ENCODE measurements at places on chromosomes 6 and 20. TPM values are rescaled to one million over a fixed set of nuclear protein-coding genes. Genes with fewer than 3 reads are reported as not detected.
A peak's percentile ranks its signal among the peaks of the same experiment; 100 is the strongest.

GRCh38 chr6:121223212-121223611 is 111.1 kb downstream of the TBC1D32 start:
- peaks cover 5% of the 10 kb centered on the region for H3K4me1 ChIP-seq
- no peak overlapping the region for H3K4me3 ChIP-seq
- no peak overlapping the region for H3K27ac ChIP-seq
- H3K27me3 ChIP-seq = no peaks in the 10 kb centered on the region

DNA sequence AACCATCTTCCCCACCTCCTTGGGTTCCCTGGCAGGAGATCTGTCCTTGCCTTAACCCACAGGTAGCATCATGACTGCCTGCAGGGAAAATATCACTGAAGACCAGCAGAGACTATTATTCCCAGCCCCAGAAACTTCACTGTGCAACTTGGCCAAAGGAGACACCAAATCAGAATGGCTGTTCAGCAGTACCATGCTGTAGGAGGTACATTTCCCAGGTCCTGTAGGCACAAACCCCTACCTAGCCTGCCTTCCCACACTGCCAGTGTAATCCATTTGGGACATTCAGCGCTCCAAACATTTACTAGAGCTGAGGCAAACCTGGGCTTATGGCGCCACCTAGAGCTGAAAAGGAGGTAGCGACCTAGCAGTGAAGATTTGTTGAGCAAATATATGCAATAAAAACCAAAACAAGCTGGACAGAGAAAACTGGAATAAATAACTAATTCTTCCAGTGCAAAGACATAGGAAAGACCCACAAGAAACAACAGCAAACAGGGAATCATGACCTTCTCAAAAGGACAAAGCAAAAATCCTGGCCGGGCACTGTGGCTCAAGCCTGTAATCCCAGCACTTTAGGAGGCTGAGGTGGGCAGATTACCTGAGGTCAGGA is 60.3 kb downstream of the VTA1 start:
- H3K4me3 ChIP-seq = no peak overlapping the region
- no peak overlapping the region for H3K27ac ChIP-seq
- H3K4me1 ChIP-seq = no peaks in the 10 kb centered on the region

DNA sequence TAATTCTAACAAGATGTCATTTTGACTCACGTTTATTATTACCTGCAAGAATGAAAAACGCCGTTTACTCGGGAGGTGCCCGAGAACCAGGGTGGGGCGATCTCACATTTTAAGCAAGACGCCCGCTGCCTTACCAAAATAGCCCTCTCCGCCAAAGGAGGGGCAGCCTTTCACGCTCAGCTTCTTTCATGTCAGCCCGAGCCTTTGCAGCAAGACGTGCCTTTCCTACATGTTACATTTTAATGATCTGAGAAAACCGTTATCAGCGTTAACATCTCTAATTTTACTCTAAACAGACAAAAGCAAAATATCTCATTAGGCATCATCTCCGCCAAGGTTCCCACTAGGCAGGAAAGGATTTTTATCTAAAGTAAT is 2.0 kb downstream of the BACH2 start:
- peaks cover 53% of the 10 kb centered on the region for H3K36me3 ChIP-seq
- peak overlapping the region; percentile 93 for H3K27ac ChIP-seq
- peaks cover 6% of the 10 kb centered on the region for H3K27me3 ChIP-seq
- H3K4me3 ChIP-seq = peak overlapping the region; percentile 91
- DNase-seq = peak; percentile 40

- H3K36me3 ChIP-seq = no peaks in the 10 kb centered on the region
- H3K27ac ChIP-seq = no peak overlapping the region
- no peaks in the 10 kb centered on the region for H3K4me1 ChIP-seq
Observed at GRCh38 chr6:123393331-123393730, 243.4 kb downstream of the TRDN start.

GRCh38 chr20:55273149-55273548 is 732.2 kb downstream of the CBLN4 start:
- no peak for DNase-seq
- H3K4me3 ChIP-seq = no peak overlapping the region
- H3K27ac ChIP-seq = no peak overlapping the region

DNA sequence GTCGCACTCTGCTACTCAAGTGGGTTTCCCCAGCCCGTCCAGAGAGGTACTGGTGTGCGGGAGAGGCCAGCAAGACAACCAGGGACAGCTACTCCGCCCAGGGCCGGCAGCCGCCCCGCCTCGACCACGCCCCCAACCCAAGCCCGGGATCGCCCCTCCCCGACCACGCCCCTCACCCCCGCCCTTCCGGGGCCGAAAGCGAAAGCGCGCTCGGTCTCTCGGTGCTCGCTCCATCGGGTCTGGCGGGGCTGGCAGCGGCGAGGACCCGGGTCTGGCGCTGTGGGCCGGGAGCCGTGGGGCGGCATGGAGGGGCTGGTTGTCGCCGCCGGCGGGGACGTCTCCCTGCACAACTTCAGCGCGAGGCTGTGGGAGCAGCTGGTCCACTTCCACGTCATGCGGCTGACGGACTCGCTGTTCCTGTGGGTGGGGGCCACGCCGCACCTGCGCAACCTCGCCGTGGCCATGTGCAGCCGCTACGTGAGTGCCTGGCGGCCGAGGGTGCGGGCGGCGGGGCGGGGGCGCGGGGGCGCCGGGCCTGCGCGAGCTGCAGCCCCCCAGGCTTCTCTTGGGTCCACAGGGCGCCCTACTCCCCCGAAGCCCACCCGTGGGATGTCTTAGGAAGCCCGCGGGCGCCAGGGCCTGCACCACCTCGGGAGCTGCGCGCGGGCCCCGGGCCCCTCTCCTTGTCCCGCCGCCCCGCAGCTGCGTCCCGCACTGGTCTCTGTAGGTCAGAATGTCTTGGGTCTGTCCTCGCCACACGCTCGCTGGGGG is at the start of gene PSMG4:
Gene PSMG4 (plus strand): TSS at position 228 of the 771 bp plus-strand sequence. CDS start 76 bp downstream, at position 304.
- peak; percentile 90 for DNase-seq
- peaks cover 25% of the 10 kb centered on the region for H3K4me1 ChIP-seq
- H3K4me3 ChIP-seq = peak within 1 kb of the TSS; percentile 98
- H3K27ac ChIP-seq = peak within 1 kb of the TSS; percentile 88

DNA sequence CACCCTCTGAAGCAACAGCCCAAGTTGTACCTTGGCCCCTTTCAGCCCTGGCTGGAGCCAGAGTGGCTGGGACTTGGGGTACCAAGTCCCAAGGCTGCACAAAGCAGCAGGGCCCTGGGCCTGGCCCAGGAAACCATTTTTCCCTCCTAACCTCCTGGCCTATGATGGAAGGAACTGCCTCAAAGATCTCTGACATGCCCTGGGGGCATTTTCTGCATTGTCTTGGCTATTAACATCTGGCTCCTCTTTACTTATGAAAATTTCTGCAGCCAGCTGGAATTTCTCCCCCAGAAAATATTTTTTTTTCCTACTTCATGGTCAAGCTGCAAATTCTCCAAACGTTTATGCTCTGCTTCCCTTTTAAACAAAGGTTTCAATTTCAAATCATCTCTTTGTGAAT is 269.4 kb upstream of the CDYL start:
- H3K27me3 ChIP-seq = peaks cover 3% of the 10 kb centered on the region
- H3K27ac ChIP-seq = no peak overlapping the region
- H3K4me3 ChIP-seq = no peak overlapping the region
- H3K4me1 ChIP-seq = no peaks in the 10 kb centered on the region
- DNase-seq = no peak

GRCh38 chr6:17987447-17987696 is at the start of gene KIF13A:
Gene KIF13A (minus strand): TSS chr6:17987635. CDS start chr6:17987463, 172 bp downstream.
- H3K4me3 ChIP-seq = peak within 1 kb of the TSS; percentile 80
- no peak for DNase-seq

GRCh38 chr6:136709429-136709828 is 82.8 kb downstream of the MAP3K5 start:
- H3K36me3 ChIP-seq = peaks cover 12% of the 10 kb centered on the region
- DNase-seq = no peak
- peaks cover 3% of the 10 kb centered on the region for H3K4me1 ChIP-seq
- H3K27ac ChIP-seq = no peak overlapping the region

DNA sequence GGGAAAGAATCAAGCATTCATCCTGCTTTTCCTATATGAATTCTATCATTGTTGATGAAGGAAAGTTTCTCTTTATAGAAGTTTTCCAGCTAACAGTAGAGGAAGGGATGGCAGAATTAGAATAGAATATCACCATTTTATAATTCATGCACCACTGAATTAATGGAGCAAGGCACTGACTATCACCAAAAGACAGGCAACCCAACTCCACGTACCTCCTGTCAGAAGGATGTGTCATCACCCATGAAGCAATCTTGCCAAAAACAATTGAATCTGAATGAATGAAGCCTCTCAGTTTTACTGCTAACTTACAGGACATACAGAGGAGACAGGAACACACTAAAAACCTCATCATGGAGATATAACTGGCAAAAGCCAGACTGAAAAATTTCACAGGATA is 122.4 kb downstream of the NFATC2 start:
- H3K27ac ChIP-seq = no peak overlapping the region
- H3K36me3 ChIP-seq = peaks cover 81% of the 10 kb centered on the region
- no peaks in the 10 kb centered on the region for H3K27me3 ChIP-seq
- DNase-seq = no peak
- peaks cover 58% of the 10 kb centered on the region for H3K4me1 ChIP-seq

DNA sequence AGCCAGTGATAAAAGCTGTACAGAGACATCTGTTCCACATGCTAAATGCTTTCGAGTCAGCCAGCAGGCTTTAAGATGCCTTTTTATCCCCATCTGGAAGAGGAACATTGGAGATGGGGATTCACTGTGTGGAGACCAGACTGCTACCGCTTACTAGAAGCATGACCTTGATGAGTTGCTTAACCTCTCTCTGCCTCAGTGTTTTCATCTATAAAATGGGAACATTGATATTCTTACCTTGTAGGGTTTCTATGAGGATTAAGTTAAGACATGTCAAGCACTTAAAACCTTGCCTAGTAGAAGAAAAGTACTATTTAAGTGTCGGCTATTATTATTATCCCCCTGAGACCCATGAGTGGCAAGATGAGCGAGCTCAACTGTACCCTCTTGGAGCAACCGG is 165.3 kb upstream of the SNX9 start:
- H3K27me3 ChIP-seq = no peaks in the 10 kb centered on the region
- H3K27ac ChIP-seq = no peak overlapping the region
- H3K36me3 ChIP-seq = no peaks in the 10 kb centered on the region
- no peaks in the 10 kb centered on the region for H3K4me1 ChIP-seq
- no peak for DNase-seq
- H3K4me3 ChIP-seq = no peak overlapping the region

DNA sequence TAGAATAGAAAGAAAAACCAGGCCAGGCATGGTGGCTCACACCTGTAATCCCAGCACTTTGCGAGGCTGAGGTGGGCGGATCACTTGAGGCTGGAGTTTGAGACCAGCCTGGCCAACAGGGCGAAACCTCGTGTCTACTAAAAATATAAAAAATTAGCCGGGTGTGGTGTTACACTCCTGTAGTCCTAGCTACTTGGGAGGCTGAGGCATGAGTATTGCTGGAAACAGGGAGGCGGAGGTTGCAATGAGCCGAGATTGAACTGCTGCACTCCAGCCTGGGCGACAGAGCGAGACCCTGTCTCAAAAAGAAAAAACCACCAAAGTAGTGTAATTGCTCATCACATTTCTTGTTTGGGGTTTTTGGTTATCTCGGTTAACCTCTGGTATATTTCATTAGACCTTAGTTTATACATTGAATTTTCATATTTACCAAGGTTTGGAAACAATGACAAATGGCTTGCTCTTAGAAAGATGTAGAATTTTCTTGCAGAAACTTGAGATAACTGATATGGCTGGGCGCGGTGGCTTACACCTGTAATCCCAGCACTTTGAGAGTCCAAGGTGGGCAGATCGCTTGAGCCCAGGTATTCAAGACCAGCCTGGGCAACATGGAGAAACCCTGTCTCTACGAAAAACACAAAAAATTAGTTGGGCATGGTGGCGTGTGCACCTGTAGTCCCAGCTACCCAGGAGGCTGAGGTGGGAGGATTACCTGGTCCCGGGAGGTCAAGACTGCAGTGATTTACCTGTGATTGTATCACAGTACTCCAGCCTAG is 14.2 kb downstream of the ITCH start:
- DNase-seq = no peak
- H3K4me1 ChIP-seq = peaks cover 18% of the 10 kb centered on the region
- H3K36me3 ChIP-seq = peaks cover 56% of the 10 kb centered on the region
- H3K27me3 ChIP-seq = no peaks in the 10 kb centered on the region

DNA sequence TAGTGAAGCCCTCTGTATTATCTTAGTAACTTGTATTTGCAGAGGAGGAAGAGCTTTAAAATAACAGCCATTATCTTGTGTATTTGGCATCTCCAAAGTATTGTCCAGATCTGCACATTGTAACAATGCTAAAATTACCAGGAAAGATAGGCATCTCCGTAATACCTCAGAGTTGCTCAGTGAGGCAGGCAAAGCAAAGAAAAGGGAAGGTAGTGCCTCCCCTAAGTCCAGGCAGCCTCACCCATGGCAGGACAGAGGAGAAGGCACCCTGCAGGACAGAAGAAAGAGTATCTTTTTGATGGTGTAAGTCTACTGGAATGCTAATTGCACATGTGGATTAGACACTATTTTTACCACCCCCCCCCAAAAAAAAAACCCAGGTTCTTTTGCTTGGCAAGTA is 13.6 kb upstream of the SSTR4 start:
- H3K27me3 ChIP-seq = no peaks in the 10 kb centered on the region
- H3K4me3 ChIP-seq = no peak overlapping the region
- H3K36me3 ChIP-seq = no peaks in the 10 kb centered on the region
- no peaks in the 10 kb centered on the region for H3K4me1 ChIP-seq
- DNase-seq = no peak
- H3K27ac ChIP-seq = no peak overlapping the region

- H3K4me3 ChIP-seq = peak overlapping the region; percentile 17
- no peak for DNase-seq
- H3K4me1 ChIP-seq = peaks cover 70% of the 10 kb centered on the region
- H3K27me3 ChIP-seq = no peaks in the 10 kb centered on the region
- H3K36me3 ChIP-seq = peaks cover 86% of the 10 kb centered on the region
Observed at GRCh38 chr20:17961587-17961940, 7.0 kb downstream of the SNX5 start.

- peaks cover 60% of the 10 kb centered on the region for H3K4me1 ChIP-seq
- no peak for DNase-seq
- H3K4me3 ChIP-seq = no peak overlapping the region
- peak overlapping the region; percentile 77 for H3K27ac ChIP-seq
- no peaks in the 10 kb centered on the region for H3K27me3 ChIP-seq
Observed at GRCh38 chr20:49583343-49583668, 15.4 kb upstream of the PTGIS start.

- no peak overlapping the region for H3K4me3 ChIP-seq
- H3K36me3 ChIP-seq = no peaks in the 10 kb centered on the region
- no peak for DNase-seq
- no peaks in the 10 kb centered on the region for H3K4me1 ChIP-seq
- H3K27ac ChIP-seq = no peak overlapping the region
Observed at GRCh38 chr6:66838764-66839163, 1131.7 kb upstream of the EYS start.

DNA sequence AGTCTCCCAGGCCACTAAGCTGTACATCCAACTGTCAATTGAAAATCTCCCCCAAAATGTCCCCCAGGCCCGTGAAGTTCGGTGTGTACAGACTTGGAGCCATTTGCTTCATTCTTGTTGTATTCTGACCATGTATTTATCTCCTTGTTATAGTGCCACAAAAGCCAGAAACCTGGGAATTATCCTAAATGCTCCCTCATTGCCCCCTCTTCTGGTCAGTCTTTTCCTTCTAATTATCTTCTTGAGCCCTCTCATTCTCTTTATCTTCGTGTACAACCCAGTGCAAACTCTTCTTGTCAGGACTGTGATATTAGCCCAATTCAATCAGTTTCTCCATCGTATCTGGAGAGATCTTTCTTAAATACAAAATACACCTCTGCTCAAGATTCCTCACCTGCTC is 64.7 kb downstream of the RFX6 start:
- H3K4me3 ChIP-seq = no peak overlapping the region
- no peaks in the 10 kb centered on the region for H3K36me3 ChIP-seq
- DNase-seq = no peak
- H3K27me3 ChIP-seq = peaks cover 4% of the 10 kb centered on the region

The MTHFD1L gene
- 92.2 TPM for total RNA-seq

The NOX3 gene
- not detected for total RNA-seq

The WFDC5 gene
- total RNA-seq = not detected

The SDHAF4 gene
- 10.6 TPM for total RNA-seq

The ECT2L gene
- total RNA-seq = not detected

The PNPLA1 gene
- total RNA-seq = not detected

The OLIG3 gene
- not detected for total RNA-seq

Data from activated T-helper 2 cell treated with anti-CD3 and anti-CD28 coated beads, Interferon-gamma antibody, Interleukin-2, Interleukin-4, amounts not matched to agents 10 μg/mL and 5 μg/mL and 100 μg/mL, durations not matched to agents 14 hours and 24 hours and 36 hours (primary cell).